ENCODE measurements at places on chromosomes 3 and 15. TPM values are rescaled to one million over a fixed set of nuclear protein-coding genes. Genes with fewer than 3 reads are reported as not detected.

PIK3CB gene
- total RNA-seq: 8.1 TPM

CD86 gene
- not detected for total RNA-seq

GOLGA8K gene
- total RNA-seq: not detected

C3orf49 gene
- total RNA-seq: not detected

SOX14 gene
- not detected for total RNA-seq

CHRFAM7A gene
- total RNA-seq: 2.0 TPM

PCOLCE2 gene
- 5.5 TPM for total RNA-seq

GRIP2 gene
- 0.06 TPM for total RNA-seq

TGFBR2 gene
- 11.2 TPM for total RNA-seq

DNAH12 gene
- 0.57 TPM for total RNA-seq

RNF168 gene
- total RNA-seq: 19.0 TPM

DUOXA2 gene
- not detected for total RNA-seq

CLDN16 gene
- total RNA-seq: 0.18 TPM

HESX1 gene
- 2.5 TPM for total RNA-seq

DNA sequence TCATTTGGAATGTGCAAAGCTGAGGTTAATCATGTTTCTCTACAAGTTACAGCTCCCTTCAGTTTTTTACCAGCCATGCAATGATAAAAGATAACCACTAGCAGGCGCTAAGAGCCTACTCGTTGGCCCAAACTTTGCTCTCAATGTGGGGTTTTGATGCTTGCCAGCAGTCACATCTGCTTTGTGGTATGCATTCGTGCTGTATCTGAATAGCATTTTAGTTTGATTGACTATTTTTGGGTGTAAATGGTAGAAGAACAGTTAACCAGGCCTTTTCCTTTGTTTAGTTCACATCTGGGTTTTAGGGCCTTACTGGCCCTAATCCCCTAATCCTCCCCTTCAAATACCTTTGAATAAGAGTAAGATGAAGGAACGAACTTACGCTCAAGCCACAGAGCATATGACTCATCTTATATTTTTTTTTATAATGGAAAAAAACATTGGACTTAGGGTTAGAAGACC lies 4.4 kb upstream of the CLDN11 start:
- DNase-seq: peak; percentile 91

DNA sequence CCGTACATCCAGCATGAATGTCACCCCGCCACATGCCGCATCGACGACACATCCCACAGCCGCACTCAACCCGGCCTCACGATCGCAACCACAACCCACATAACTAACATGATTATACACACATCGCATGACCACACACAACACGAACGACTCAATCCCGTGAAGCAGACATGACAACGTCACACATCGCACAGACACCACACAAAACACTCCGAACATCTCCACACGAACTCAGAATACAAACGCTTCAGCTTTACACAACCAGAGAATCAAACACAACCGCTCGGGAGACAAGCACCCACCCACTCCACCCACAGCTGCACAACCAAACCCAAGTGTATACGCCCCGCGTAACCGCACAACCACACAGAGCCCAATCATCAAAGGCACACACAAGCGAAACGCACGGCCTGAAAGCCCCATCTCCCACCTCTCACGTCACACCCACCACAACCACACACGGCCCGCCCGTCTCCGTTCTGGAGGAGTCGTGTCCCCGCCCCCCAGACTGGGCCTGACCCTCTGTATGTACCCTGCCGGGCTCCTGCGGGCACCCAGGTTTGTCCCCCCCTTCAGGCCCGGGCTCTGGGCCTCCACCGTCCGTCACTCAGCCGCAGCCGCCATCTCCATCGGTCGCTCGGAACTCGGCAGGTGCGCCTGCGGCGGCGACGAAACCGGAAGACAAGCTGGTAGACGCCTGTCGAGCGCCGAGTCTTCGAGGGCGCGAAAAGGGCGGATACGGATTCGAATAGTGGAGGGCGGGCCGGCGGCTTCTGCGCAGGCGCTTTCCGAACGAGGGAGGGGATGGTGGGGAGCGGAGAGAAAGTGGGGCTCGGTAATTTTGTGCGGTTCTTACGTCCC lies at the start of gene RBSN:
RBSN (minus strand) TSS at position 646 of the 861 bp plus-strand sequence. CDS start 3,028 bp downstream, outside the sequence.
- DNase-seq: peak; percentile 94

DNA sequence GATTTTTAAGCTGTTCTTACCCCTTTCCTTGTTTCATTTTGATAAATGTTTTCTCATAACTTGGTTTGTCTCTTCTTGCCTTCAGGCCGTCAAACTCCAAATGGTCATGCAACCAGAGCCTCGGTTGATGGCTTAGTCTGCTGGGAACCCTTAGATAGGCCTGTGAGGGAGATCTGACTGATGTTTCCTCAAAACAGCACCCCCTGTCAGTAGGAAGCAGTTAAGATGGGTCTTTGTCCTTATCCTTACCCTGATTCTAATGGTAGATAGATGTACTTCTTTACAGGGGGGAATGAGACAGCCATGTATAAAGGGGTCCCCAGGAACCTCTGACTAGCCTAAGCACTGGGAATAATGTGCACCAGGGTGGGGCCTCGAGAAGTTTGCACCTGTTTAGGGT lies 16.3 kb upstream of the OR5H1 start:
- DNase-seq: no peak

DNA sequence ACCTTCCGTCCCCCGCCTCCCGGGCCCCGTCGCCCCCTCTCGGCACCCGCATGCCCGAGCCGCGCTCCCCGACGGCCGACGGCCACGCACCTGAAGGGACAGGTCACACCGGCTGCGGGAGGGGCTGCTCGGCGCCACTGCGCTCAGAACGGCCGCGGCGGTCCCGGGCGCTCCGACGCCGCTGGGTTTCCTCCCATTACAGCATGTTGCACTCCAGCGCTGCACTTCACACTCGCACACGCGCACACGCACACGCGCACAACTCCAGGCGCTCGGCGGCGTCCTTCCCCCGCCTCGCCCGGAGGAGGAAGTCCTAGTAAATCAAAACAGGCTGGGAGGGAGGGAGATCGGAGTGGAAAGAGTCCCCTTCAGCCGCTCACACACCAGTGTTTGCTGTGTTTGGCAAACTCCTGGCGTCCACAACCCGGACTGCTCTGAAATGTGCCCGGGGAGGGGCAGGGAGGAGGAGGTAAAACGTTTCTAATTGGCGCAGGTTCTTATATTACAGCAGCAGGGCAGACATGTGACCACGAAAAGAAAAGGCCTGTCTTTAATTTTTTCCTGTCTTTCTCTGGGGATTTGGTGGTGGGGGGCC lies 76.7 kb upstream of the VGLL4 start:
- DNase-seq: peak; percentile 68

DNA sequence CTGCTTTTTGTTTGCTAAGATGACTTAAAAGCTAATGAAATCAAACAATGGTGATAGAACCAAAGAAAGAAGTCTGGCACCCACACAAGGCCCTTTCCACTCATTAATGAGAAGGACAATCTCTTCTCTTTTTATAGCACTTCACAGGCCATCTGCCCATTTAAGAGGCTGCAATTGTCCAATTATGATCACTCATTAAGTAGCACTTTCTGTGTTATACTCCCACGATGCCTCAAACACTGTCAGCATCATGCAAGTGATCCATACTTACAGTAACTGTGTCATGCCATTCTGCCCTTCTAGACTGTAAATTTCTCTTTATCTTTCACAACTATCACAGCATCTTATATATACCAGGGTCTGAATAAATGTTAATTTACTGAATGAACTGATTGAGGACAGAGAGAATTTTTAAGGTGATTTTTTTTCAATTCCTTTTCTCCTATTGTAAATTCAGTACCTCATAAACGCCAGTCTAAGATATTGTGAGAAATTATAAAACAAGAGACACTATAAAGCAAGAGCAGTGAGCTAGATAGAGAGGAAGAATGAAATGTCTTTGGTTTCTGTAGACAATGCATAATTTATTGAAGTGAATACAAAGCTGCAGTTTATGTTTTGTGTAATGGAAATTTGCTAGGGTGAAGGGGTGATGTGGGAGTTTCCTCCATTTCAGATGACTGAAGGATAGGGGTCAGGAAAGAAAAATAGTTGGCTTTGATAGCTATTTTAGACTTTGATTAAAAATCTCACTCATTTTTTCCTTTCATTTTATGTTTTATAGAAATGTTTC lies 17.3 kb downstream of the CD200 start:
- DNase-seq: no peak

GRCh38 chr3:149588909-149589308 lies 68.9 kb downstream of the WWTR1 start:
- DNase-seq: no peak

DNA sequence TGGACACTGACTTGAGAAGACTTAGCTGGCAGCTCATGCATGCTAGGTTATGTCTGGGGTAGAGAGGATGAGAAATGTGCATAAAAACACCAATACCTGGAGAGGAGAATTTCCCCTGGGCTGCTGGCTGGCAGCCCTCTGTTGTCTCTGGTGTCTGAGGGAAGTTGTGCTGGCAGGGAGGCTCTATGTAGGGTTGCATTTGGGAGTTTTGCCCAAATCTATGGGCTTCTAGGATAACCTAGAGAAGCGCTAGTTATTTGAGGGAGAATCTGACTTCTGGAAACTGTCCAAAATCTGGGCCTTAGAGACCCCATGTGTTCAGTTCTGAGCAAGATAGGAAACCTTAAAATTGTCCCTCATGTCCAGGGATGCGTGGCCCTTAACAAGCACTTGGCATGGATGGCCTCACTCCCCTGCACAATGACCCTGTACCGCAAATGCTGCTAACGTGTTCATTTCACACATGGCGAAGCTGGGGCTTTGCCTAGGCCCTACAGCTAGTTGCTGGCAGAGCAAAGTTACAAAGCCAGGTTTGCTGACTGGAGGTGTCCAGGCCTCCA lies 70.3 kb upstream of the ATP2B2 start:
- DNase-seq: no peak

- no peak for DNase-seq
Observed at GRCh38 chr3:146134348-146135117, 26.5 kb downstream of the PLOD2 start.

GRCh38 chr15:25329696-25330095 lies 109.1 kb downstream of the UBE3A start:
- DNase-seq: no peak

- peak; percentile 13 for DNase-seq
Observed at GRCh38 chr15:57667171-57667849, 39.2 kb upstream of the POLR2M start.

DNA sequence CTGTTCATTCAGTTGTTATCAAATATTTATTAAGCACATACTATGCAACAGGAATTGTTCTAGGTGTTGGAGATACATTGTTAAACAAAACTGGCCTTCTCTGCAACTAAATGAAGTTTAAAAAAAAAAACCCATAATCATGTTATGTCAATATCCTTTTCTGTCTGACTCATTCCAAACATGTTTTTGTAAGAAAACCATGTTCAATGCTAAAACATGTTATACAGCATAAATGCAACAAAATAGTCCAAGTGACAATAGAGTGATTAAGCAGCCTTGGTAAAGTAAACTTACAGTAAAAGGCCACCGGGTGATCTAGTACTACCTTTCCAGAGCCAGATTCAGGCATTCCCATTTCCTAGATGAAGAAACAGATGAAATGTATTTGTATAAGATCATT lies 278.0 kb upstream of the NECTIN3 start:
- DNase-seq: no peak

- DNase-seq: no peak
Observed at GRCh38 chr15:22948056-22948455, 32.1 kb downstream of the CYFIP1 start.

- no peak for DNase-seq
Observed at GRCh38 chr15:99407716-99408115, 156.4 kb downstream of the LRRC28 start.

GRCh38 chr3:8488411-8488810 lies 13.2 kb upstream of the LMCD1 start:
- no peak for DNase-seq

GRCh38 chr3:197953325-197953724 lies 3.3 kb downstream of the RPL35A start:
- DNase-seq: no peak

GRCh38 chr15:84727429-84727828 lies 11.5 kb upstream of the SEC11A start:
- DNase-seq: peak; percentile 23

DNA sequence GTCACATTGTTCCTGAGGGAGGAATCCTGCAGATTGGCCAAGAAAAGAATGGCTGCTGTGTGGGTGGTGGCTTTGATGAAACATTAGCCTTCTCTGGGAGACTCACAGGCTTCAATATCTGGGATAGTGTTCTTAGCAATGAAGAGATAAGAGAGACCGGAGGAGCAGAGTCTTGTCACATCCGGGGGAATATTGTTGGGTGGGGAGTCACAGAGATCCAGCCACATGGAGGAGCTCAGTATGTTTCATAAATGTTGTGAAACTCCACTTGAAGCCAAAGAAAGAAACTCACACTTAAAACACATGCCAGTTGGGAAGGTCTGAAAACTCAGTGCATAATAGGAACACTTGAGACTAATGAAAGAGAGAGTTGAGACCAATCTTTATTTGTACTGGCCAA lies 6.1 kb downstream of the PTX3 start:
- peak; percentile 88 for DNase-seq

GRCh38 chr3:28347374-28348264 lies 902 bp upstream of the ZCWPW2 start:
- peak; percentile 84 for DNase-seq

DNA sequence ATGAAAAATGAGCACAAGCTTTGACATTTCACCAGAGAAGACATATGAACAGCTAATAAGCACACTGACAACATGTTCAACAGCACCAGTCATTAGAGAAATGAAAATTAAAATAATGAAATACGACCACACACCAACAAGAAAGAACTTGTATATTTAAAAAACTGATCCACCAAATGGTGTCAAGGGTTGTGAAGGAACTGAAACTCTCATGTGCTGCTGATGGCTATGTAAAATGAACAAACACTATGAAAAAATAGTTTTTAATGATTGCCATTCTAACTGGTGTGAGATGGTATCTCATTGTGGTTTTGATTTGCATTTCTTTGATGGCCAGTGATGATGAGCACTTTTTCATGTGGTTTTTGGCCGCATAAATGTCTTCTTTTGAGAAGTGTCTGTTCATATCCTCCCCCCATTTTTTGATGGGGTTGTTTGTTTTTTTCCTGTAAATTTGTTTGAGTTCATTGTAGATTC lies 193.8 kb downstream of the SCAPER start:
- no peak for DNase-seq

DNA sequence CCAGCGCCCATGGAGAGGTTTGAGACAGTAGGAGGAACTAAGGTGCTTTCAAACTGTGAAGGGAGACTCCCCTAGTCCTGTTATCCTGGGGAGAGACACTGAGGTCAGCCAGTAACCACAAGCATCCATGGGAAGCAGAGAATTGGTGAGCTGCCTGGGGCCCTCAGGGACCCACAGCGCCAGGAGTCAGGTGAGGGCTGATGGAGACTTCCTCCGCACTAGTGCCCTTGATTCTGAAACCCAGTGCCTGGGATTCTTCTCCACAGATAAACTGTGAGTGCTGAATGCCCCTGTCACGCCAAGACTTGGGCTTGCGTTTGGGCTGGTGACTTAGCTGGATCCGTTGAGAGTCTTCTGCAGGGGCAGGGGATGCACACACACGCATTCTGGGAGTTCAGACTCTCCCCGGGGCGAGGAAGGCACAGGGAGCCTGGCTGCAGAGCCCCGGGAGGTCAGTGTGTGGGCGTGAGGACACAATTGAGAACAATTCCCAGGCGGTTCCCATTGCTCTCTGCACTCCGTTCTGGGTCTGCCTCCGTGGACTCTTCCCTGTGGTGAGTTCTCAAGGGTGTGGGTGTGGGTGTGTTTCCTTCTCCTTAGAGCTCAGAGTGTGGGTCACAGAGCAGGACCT lies 37.9 kb upstream of the SLCO2A1 start:
- no peak for DNase-seq

- DNase-seq: peak; percentile 5
Observed at GRCh38 chr3:100268156-100268555, 7.4 kb downstream of the TBC1D23 start.
